ENCODE measurements at places on chromosomes 2 and 18.

DNA sequence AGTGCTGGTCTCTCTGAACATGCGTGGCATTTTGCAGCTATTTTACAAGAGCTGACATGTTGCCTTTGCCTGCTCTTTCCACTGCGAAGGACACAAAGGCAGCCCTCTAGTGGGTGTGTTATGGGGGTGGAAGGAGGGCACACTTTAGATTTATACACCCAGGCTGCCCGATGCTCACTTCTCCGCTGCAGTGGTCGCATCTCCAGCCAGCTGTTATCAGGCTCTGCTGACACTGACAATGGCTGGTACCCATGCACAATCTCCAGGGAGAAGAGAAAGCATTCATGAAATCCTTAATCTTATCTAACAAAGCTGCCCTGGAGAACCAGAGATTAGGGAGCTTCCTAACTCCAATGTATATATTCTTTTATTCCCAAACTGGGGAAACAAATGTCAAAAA, 113.5 kb downstream of the EPHA4 start:
- no peak for DNase-seq

DNA sequence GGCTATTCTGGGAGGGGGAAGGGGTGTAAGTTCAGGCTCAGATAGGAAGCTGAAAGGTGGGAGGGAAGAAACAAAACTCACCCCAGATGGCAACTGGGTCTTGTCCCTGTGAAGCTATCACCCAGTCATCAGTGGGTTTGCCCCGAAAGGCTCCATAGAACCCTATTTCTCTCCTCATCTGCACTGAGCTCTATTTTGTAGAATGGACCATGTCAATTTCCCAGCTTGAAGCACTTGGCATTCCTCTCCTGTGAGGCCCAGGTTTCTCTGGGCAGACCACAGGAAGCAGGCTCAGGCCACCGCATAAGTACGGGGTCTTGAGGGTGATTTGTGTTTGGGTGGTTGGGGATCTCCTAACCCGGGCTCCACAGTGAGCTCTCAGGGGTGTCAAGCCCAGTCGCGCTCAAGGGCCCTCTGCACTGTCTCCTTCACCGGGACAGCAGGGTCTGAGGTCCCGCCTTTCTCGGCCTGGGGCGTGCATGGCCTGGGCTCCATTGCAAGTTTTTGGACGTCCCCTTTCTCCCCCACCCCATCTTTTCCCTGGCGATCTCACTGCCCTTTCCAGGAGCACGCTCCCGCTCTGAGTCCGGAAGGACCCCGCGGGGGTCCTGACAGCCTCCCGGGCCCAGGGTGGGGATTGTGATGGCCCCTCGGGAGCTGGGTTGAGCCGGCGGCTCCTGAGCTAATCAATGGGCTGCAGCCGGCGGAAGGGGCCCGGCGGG, 27.3 kb upstream of the NOTO start:
- no peak for DNase-seq

GRCh38 chr18:22363867-22364463, 53.8 kb downstream of the CTAGE1 start:
- DNase-seq = no peak

DNA sequence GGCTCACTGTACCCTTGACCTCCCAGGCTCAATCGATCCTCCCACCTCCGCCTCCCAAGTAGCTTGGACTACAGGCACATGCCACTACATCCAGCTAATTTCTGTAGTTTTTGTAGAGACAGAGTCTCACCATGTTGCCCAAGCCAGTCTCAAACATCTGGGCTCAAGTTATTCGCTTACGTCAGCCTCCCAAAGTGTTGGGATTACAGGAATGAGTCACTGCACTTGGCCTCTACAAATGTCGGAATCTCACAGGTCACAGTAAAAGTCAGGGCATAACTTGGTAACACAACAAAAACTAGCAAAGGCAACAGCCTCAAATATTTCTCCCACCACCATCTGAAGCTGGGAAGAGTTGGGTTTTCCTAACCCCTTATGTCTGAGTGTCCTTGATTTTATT, 25.3 kb downstream of the SCG2 start:
- no peak for DNase-seq

GRCh38 chr2:179936141-179936540, 71.0 kb downstream of the CWC22 start:
- no peak for DNase-seq

GRCh38 chr2:188274274-188274673, 17.4 kb upstream of the GULP1 start:
- DNase-seq = no peak

- no peak for DNase-seq
Observed at GRCh38 chr2:68698567-68699377, 35.8 kb upstream of the ARHGAP25 start.

GRCh38 chr2:66575625-66576310, 140.8 kb downstream of the MEIS1 start:
- DNase-seq = no peak

GRCh38 chr18:4125224-4125623, 329.9 kb downstream of the DLGAP1 start:
- DNase-seq = no peak

DNA sequence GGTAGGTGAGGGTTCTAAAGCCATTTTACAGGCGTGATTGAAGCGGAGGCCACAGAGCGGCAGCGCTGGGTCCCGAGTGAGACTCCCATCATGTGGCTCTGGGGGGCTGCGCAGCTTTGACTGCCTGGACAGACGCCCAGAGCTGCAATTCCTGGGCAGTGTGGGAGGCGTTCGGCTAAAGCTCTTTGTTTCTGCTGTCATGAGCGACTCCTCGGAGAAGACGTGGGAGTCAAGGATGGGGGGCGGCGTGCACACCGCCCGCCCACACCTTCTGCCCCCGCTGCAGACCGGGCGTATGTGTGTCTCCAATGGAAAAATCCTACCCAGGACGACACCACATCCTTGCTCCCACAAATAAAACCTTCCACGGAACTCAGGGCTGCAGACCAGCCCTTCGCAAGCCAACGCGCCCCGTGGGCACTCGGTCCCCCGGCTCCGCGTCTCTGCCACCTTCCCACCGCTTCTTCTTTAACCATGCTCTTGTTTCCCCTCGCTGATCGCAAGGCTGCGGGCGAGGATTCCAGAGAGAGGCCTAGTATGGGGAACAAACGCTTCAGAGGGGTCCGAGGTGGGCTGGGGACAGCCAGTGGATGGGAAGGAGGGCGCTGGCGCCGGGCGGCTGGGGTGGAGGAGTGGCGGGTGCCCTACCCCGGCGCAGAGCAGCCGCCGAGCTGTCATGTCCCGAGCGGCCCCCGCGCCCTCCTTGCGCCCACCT, 680 bp upstream of the LBH start:
- no peak for DNase-seq

GRCh38 chr2:173149491-173149890, 73.8 kb downstream of the MAP3K20 start:
- DNase-seq = peak; percentile 7

- DNase-seq = no peak
Observed at GRCh38 chr2:145410086-145410485, 890.2 kb upstream of the ZEB2 start.

- no peak for DNase-seq
Observed at GRCh38 chr2:86332654-86333053, 4.8 kb downstream of the REEP1 start.

GRCh38 chr2:152762202-152762601, 43.8 kb downstream of the ARL6IP6 start:
- no peak for DNase-seq

GRCh38 chr2:128090575-128090944, 440 bp upstream of the UGGT1 start:
- DNase-seq = no peak

DNA sequence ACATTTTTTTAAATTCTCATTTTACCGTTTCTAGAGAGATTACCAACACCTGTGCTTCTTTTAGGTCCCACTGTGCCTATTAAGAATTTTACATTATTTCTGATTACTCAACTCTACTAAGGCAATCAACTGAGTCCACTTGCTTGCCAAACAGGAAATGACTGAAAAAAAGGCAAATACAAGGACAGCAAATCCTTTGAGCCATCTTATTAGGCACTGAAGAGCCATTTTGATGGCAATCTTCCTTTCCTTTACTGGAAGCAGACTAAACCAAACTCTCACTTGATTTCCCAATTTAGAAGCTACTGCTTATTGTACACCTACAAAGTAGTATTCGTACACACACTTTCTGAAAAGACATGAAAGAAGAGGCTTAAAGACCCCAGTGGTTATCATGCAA, 121.4 kb upstream of the COL3A1 start:
- no peak for DNase-seq

GRCh38 chr18:46677611-46678010, 20.6 kb upstream of the LOXHD1 start:
- no peak for DNase-seq

DNA sequence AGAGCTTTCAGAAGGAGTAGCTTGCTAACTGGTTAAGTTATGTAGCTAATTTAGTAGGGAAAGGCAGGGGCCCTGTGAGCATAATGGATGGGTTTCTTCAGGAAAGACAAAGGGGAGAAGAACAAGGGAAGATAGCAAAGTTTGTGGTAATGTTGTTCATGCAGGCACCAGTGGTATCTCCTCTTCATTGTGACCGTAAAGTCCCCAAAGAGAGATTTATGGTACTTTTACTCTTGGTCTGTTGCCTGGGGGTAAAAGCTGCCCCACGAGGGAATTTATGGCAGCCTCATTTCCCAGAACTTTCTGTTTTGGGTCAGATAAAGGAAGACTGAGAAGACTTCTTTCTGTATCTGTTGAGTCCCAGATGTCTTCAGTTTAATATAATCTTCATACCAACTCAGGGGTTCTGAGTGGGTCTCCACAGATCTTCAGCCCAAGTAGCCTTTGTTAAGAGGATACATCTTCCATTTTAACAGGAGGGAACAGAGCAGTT, 27.5 kb downstream of the MALT1 start:
- no peak for DNase-seq

DNA sequence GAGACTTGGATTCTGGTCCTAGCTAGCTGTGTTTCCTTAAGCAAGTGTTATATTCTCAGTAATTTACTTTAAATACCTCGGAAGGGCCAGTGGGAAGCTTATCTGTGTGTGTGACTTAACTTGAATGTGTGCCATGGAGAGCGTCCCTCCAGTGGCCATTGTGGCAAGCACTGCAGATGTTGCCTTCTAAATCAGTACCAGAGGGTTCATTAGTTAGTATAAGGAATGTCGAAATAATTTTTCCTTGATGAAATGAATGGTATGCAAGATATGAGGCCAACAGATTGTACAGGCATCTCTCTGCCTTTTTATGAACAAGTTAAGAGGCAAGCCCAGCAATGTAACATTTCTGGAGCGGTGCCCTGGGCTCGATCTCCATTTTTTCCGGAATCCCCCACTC, 52.0 kb downstream of the FBXO36 start:
- DNase-seq = no peak

- DNase-seq = no peak
Observed at GRCh38 chr18:77223221-77223639, 26.4 kb upstream of the GALR1 start.

- no peak for DNase-seq
Observed at GRCh38 chr2:240506406-240507059, 51.3 kb downstream of the ANKMY1 start.

All from activated T-helper 1 cell treated with anti-CD3 and anti-CD28 coated beads, Interleukin-2, amount 50 U/mL, for 16 hours (primary cell).